ENCODE measurements at places on chromosomes 12 and 14. TPM values are rescaled to one million over a fixed set of nuclear protein-coding genes. Genes with fewer than 3 reads are reported as not detected.

DAO gene
- 2.2 TPM for total RNA-seq

SUSD6 gene
- 70.3 TPM for total RNA-seq

GRCh38 chr14:54822685-54823084 lies 79.9 kb downstream of the GCH1 start:
- no peaks in the 10 kb centered on the region for H3K27me3 ChIP-seq
- no peak overlapping the region for H3K4me3 ChIP-seq
- H3K36me3 ChIP-seq: no peaks in the 10 kb centered on the region
- no peak overlapping the region for H3K27ac ChIP-seq
- no peak for DNase-seq
- no peaks in the 10 kb centered on the region for H3K4me1 ChIP-seq

- H3K4me1 ChIP-seq: no peaks in the 10 kb centered on the region
- DNase-seq: no peak
- H3K27ac ChIP-seq: no peak overlapping the region
- H3K4me3 ChIP-seq: peak overlapping the region; percentile 19
- H3K27me3 ChIP-seq: no peaks in the 10 kb centered on the region
These were observed 19.3 kb upstream of the MMP17 start for GRCh38 chr12:131808744-131809371.

- no peak overlapping the region for H3K27ac ChIP-seq
- H3K27me3 ChIP-seq: no peaks in the 10 kb centered on the region
- H3K36me3 ChIP-seq: no peaks in the 10 kb centered on the region
- H3K4me1 ChIP-seq: no peaks in the 10 kb centered on the region
- no peak for DNase-seq
These were observed 5.9 kb downstream of the CD163 start for GRCh38 chr12:7497661-7498060.

GRCh38 chr12:131674373-131674772 lies 36.5 kb upstream of the SFSWAP start:
- no peaks in the 10 kb centered on the region for H3K4me1 ChIP-seq
- H3K36me3 ChIP-seq: no peaks in the 10 kb centered on the region
- H3K27ac ChIP-seq: no peak overlapping the region
- DNase-seq: no peak

GRCh38 chr12:92641291-92641690 lies 61.5 kb upstream of the PLEKHG7 start:
- H3K4me1 ChIP-seq: no peaks in the 10 kb centered on the region
- no peak for DNase-seq
- H3K27me3 ChIP-seq: no peaks in the 10 kb centered on the region

All from colonic mucosa (tissue), 4 donors.